ENCODE measurements at places on chromosomes 2 and 18.

DNA sequence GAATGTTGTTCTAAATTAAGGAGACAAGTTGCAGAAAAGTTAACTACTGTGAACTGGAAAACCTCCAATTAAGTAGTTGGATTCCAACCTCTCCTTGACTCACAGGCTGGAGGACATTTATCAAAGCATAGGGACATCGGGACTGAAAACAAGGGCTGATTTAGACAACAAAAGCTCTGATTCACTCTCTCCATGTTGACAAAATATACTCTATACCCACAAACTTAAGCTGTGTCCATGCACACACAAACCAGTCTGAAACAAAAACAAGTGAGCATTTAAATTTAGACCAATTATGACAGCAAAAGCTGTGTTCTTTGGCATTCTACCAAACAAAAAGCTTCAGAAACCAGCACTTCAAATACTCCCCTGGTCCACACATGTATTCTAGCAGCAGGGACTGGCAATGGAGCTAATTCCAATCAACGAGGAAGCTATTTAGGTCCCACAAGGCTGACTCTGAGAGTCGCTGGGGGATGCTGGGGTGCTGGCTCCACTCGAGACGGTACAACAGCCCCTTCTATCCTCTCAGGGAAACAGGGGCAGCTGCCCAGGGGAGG lies 71.4 kb downstream of the NXPH2 start:
- peak; percentile 5 for DNase-seq

DNA sequence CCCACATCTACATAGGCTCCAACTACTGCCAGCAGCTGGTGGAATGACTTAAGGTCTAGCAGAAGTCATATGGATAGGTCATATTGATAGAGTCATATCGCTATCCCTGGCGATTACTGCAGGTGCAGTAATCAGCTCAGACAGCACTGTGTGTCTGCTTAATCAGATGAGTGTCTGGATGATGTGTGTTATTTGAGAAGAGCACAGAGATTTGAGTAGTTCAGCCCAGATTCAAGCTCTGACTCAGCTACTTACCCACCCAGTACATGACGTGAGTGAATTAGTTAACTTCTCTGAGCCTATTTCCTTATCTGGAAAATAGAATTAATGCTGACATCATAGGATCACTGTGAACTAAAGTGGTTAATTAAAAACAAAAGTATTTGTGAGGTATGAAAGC lies 78.9 kb downstream of the EHD3 start:
- no peak for DNase-seq

DNA sequence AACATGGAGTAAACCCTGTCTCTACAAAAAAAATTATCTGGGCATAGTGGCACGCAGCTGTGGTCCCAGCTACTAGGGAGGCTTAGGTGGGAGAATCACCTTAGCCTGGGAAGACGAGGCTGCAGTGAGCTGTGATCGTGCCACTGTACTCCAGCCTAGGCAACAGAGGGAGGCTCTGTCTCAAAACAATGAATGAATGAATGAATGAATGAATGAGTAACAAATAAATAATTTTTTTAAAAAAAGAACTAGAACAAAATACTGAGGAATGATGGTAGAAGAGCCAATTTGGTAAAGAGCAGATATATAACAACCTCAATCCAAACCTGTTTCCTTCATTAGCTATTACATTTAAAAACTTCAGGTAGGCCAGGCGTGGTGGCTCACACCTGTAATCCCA lies 60.1 kb downstream of the STRN start:
- no peak for DNase-seq

GRCh38 chr2:165843351-165843750 lies 49.3 kb upstream of the GALNT3 start:
- no peak for DNase-seq

DNA sequence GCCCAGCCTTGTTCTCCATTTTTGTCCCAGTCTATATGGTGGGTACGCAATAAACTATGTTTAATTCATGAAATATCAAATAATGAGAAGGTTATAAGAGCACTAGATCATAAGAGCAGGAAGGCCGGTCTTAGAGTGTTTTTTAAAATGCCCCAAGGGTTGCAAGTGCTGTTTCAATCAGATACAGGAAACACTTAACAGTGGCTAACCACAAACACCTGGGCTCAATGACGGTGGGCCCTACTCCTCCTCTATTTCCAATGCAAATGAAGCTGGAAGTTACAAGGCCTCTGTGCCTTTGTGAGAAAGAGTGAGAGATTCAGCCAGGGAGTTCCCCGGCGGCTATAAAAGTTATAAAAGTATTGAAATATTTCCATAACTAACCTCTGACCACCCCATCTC lies 18.9 kb upstream of the WDR33 start:
- no peak for DNase-seq

DNA sequence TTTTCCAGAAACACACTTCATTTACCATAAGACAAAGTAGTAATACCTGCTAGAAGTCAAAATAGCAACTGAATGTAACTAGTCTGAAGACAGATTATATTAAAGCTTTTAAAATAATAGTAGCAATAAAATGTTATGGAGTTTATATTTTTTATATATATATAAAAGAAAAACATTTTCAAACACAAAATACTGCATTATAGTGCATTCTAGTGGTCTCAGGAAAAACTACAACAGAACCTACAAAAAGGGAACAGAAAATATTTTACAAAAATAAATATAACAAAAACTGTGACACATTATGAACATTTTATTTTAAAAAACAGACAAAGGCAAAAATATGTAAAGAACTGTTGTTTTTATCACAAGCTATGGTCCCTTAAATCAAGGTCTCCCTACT lies 48.0 kb downstream of the STRN start:
- no peak for DNase-seq

- no peak for DNase-seq
These were observed 10.4 kb upstream of the GATA6 start for GRCh38 chr18:22159014-22159413.

DNA sequence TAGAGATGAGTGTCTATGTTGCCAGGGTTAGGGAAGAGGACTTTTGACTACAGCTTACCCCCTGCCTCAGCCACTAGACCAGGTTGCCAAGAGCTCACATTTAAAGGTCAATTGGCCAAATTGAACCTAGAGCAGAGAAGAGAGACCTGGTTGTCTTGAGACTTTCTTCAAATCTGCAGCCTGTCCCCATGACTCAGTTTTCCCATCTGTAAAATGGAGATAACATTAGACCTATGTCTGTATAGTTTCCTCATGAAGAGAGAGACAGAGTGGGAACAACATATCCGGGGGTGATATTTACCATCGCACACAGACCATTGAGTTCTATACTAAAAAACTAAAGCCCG lies 1.6 kb upstream of the LIPG start:
- no peak for DNase-seq

GRCh38 chr2:64114063-64114911 lies 29.9 kb downstream of the PELI1 start:
- no peak for DNase-seq

All from hippocampal formation (tissue), 2 donors.